Stomach (tissue), 19 donors: ENCODE measurements at places on chromosomes 7 and 10.

DNA sequence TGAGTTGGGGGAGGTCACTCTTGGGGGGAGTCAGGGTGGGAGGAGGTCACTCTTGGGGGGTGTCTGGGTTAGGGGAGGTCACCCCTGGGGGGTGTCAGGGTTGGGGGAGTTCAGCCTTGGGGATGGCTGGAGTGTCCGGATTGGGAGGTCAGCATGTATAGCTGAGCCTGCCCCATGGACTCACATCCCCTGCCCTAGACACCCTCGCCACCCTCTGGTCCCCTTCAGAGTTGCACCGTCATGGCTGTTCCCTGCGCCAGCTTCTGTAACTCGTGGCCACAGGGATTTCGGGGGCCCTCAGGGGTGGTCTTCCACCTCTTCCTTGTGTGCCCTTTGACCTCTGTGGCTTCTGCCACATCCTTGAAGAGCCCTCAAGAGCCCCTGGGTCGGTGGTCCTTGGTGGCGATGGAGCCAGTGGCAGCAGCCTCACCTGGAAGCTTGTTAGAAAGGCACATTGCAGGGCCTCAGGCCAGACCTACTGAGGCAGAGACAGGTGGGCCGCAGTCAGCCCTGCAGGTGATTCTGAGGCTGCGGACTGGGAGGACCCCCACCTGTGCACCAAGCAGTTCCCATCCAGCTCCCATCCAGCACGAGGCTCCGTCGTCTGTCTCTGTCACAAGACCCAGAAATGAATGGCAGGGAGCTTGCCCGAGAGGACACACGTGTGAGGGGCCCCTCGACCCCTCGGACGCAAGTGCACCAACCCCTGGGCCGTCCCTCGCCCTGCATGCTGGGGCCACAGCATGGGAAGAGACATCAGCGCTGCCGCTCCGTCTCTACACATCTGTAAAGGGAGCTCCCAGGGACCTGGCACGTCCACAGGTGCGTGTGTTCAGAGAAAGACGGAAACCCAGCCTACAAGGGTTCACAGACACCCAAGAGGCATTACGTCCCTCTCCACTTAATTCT is 44.7 kb upstream of the SUN1 start:
- no peaks in the 10 kb centered on the region for H3K4me1 ChIP-seq
- H3K27ac ChIP-seq = no peak overlapping the region
- H3K4me3 ChIP-seq = no peak overlapping the region
- peaks cover 46% of the 10 kb centered on the region for H3K36me3 ChIP-seq
- no peak for DNase-seq

DNA sequence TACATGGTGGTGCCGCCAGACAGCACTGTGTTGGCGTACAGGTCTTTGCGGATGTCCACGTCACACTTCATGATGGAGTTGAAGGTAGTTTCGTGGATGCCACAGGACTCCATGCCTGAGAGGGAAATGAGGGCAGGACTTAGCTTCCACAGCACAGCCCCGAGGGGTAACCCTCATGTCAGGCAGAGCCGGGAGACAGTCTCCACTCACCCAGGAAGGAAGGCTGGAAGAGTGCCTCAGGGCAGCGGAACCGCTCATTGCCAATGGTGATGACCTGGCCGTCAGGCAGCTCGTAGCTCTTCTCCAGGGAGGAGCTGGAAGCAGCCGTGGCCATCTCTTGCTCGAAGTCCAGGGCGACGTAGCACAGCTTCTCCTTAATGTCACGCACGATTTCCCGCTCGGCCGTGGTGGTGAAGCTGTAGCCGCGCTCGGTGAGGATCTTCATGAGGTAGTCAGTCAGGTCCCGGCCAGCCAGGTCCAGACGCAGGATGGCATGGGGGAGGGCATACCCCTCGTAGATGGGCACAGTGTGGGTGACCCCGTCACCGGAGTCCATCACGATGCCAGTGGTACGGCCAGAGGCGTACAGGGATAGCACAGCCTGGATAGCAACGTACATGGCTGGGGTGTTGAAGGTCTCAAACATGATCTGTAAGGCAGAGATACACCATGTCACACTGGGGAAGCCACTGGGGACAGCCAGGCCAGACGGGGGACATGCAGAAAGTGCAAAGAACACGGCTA is 104.6 kb upstream of the TNRC18 start:
- no peaks in the 10 kb centered on the region for H3K27me3 ChIP-seq
- H3K36me3 ChIP-seq = peaks cover 50% of the 10 kb centered on the region
- H3K4me1 ChIP-seq = peaks cover 45% of the 10 kb centered on the region
- H3K27ac ChIP-seq = peak overlapping the region; percentile 100
- peak overlapping the region; percentile 98 for H3K4me3 ChIP-seq
- DNase-seq = peak; percentile 58

DNA sequence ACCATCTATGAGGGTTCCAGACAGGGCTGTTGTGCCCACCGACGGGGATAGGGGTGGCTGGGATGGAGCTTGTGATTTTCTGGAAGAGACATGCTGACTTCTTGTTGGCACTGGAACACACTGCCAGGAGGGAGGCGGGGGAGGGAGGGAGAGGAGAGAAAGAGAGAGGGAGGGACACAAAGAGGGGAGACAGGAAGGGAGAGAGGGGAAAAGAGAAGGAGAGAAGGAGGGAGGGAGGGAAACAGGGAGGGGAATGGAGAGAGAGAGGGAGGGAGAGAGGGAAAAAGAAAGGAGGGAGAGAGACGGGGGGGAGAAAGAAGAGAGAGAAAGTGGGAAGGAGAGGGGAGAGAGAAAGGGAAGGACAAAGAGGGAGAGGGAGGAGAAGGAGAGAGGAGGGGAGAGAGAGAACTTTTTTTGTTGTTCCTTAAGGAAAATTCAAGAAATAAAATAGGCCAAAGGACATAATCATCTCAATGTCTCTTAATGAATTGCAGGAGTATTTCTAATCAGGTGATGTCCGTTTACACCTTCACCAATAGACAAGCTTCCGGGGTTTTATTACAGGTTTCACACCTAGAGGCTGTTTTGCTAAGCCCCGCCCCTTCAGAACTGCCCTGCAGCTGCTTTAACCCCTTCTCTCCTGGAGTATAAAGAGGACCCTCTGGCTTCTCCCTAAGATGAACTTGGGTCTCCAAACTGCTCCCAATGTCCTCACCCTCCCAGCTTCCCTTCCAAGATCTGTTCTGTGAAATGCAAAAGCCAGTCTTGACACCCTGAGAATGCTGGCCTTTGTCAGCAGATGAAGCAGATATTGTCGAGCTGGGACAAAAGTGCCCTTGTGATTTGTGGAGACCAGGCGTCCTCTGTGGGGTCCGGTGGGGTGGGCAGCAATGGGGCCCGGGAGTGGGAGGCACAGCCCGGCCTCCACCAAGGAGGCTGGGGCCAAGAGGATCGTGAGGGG is 82.0 kb upstream of the GTF2IRD1 start:
- peaks cover 17% of the 10 kb centered on the region for H3K4me1 ChIP-seq
- no peaks in the 10 kb centered on the region for H3K27me3 ChIP-seq
- DNase-seq = peak; percentile 77
- H3K27ac ChIP-seq = peak overlapping the region; percentile 17
- H3K4me3 ChIP-seq = peak overlapping the region; percentile 18

DNA sequence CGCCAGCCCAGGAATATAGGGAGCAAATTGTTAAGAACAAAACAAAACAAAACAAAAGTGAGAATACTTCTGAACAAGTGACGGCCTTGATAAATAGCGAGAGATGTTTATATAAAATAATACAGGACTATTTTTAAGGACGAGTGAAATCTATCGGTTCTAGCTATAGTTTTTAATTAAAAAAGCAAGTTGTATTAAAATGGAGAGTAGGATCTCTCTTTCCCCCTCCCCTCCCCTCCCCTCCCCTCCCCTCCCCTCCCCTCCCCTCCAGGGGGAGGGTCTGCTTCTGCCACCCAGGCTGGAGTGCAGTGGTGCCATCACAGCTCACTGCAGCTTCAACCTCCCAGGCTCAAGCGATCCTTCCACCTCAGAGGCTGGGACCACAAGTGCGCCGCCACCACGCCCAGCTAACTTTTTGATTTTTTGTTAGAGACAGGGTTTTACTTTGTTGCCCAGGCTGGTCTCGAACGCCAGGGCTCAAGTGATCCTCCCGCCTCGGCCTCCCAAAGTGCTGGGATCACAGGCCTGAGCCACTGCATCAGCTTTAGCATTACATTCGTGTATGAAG is 440 bp upstream of the TCAF1 start:
- peak overlapping the region; percentile 67 for H3K4me3 ChIP-seq
- peaks cover 35% of the 10 kb centered on the region for H3K4me1 ChIP-seq
- peak overlapping the region; percentile 96 for H3K27ac ChIP-seq
- no peaks in the 10 kb centered on the region for H3K27me3 ChIP-seq
- H3K36me3 ChIP-seq = no peaks in the 10 kb centered on the region

GRCh38 chr7:77328669-77329068 is 87.5 kb downstream of the GSAP start:
- H3K27me3 ChIP-seq = no peaks in the 10 kb centered on the region
- peaks cover 15% of the 10 kb centered on the region for H3K4me1 ChIP-seq
- H3K36me3 ChIP-seq = no peaks in the 10 kb centered on the region
- H3K4me3 ChIP-seq = no peak overlapping the region

- H3K27ac ChIP-seq = no peak overlapping the region
- DNase-seq = no peak
- no peaks in the 10 kb centered on the region for H3K36me3 ChIP-seq
- peaks cover 46% of the 10 kb centered on the region for H3K27me3 ChIP-seq
- H3K4me1 ChIP-seq = peaks cover 24% of the 10 kb centered on the region
These were observed 2.4 kb downstream of the DKK1 start for GRCh38 chr10:52316500-52316899.

DNA sequence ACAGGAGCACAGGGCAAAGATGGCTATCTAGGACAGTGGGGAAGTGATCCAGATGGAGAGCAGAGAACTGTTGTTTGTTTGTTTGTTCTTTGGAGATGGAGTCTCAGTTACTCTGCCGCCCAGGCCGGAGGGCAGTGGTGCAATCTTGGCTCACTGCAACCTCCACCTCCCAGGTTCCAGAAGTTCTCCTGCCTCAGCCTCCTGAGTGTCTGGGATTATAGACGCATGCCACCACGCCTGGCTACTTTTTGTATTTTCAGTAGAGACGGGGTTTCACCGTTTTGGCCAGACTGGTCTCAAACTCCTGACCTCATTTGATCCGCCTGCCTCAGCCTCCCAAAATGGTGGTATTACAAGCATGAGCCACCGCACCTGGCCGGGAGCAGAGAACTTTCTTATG is 20.9 kb downstream of the METTL2B start:
- no peak overlapping the region for H3K27ac ChIP-seq
- no peak for DNase-seq
- peaks cover 94% of the 10 kb centered on the region for H3K36me3 ChIP-seq
- no peaks in the 10 kb centered on the region for H3K27me3 ChIP-seq
- H3K4me1 ChIP-seq = no peaks in the 10 kb centered on the region

GRCh38 chr10:110821508-110821907 is 50.2 kb upstream of the PDCD4 start:
- H3K4me1 ChIP-seq = peaks cover 90% of the 10 kb centered on the region
- H3K27ac ChIP-seq = peak overlapping the region; percentile 82

GRCh38 chr7:29765490-29765889 is 40.8 kb upstream of the WIPF3 start:
- no peak overlapping the region for H3K4me3 ChIP-seq
- no peaks in the 10 kb centered on the region for H3K36me3 ChIP-seq
- H3K27me3 ChIP-seq = no peaks in the 10 kb centered on the region
- no peak for DNase-seq

DNA sequence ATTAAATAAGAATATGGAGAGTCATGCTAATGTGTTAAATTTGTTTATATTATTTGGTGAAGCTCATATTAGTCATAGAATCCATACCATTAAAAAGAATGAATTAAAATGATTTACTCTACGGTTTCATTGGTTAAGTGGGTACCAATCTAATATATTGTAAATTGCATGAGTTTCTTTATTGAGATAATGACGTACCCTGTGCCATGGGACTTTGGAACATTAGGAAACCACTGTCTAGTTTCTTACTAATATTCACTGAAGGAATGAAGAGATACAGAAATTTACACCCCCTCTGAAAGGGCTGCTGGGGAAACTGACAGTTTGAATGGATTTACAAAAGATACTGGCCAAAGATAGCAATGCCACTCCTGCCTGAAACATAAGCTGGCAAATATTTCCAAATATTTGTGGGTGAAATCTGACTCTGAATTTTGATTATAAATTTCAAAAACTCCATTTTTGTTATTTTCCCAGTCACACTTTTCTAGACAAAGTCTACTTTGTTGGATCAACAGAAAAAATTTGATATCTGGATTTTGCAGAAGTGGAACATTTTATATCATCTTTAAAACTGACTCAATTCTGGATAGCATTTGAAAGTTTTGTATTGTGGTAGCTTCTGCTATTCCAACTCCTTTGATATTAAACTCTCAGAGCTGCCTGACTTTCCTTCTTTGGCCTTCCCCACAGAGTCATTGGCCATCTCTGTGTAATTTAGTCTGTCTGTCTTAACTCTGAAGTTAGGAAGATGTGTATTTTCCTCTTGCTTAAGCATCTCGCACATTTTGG is 22.3 kb downstream of the MDFIC start:
- H3K27me3 ChIP-seq = no peaks in the 10 kb centered on the region
- peak overlapping the region; percentile 57 for H3K27ac ChIP-seq
- H3K4me1 ChIP-seq = no peaks in the 10 kb centered on the region
- H3K36me3 ChIP-seq = no peaks in the 10 kb centered on the region
- no peak for DNase-seq

GRCh38 chr7:87337331-87337730 is 8.1 kb upstream of the CROT start:
- no peaks in the 10 kb centered on the region for H3K27me3 ChIP-seq
- peaks cover 16% of the 10 kb centered on the region for H3K36me3 ChIP-seq
- no peaks in the 10 kb centered on the region for H3K4me1 ChIP-seq
- H3K4me3 ChIP-seq = no peak overlapping the region
- H3K27ac ChIP-seq = no peak overlapping the region
- no peak for DNase-seq

DNA sequence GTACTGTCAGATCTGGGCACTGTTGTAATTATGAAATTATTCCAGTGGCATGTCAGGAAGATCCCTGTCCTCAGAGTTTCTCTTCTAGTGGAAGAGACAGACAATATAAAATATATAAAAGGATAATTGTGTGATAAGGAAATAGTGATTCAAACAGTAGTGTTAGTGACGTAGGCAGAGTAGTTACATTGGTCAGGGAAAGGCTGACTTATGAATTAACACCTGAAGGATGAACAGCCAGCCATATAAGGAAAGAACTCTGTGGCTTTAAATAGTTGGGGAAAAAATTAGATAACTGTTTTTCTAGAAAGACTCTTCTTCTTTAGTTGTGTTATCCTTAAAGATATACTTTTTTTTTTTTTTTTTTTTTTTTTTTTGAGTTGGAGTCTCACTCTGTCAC is 37.7 kb downstream of the WAC start:
- no peak for DNase-seq
- H3K4me1 ChIP-seq = peaks cover 43% of the 10 kb centered on the region
- no peaks in the 10 kb centered on the region for H3K27me3 ChIP-seq
- H3K36me3 ChIP-seq = peaks cover 19% of the 10 kb centered on the region

- no peak for DNase-seq
- no peak overlapping the region for H3K4me3 ChIP-seq
- no peaks in the 10 kb centered on the region for H3K36me3 ChIP-seq
- no peak overlapping the region for H3K27ac ChIP-seq
- no peaks in the 10 kb centered on the region for H3K4me1 ChIP-seq
These were observed 41.9 kb downstream of the CALML3 start for GRCh38 chr10:5566614-5567013.
